ENCODE measurements at places on chromosomes 1 and 21.

DNA sequence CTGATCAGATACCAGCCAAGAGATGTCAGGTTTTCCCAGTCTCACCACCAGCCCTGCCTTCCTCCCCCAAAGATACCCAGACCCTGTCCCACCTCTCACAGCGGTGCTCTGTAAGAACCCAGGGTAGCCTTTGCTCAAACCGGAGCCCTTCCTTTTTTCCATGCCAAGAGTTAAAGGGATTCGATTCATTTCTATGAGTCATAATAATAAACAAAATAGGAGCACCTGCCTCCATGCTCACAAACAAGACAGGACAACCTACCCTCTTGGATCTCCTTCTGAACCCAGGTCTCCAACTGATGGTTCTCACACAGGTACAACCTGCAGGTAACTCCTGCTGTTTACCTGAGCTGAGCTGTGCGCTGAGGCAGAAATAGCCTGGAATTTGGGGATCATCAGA lies 5.9 kb upstream of the ATP1A2 start:
- DNase-seq, result no peak

- DNase-seq, result no peak
Measured at GRCh38 chr1:210764536-210764935, 369.4 kb downstream of the KCNH1 start.

DNA sequence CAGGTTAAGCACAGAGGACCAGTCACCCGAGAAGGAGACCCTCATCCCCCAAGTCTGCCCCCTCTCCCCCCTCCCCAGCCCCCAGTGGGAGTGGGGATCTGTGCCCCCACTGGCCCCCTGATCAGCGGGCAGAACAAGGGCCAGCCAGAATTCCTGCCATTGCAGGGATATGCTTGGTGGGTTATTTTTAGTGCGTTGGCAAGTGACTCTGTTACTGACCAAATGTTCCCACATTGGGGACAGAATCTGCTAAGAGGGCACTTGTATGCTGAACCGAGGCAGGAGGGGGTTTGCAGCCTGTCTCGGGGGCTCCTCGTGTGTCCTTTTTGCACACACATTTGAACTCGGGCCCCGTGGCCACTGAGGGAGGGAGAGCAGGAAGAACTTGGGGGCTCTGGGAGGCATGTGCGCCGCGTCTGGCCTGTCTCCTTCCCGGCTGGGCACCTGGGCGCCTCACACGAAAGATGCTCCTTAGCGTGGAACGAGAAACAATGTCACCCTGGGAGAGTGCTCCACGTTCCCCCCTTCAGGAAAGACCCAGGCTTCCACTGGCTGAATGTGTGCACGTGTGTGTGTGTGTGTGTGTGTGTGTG lies 66.4 kb upstream of the CASZ1 start:
- DNase-seq, result no peak

DNA sequence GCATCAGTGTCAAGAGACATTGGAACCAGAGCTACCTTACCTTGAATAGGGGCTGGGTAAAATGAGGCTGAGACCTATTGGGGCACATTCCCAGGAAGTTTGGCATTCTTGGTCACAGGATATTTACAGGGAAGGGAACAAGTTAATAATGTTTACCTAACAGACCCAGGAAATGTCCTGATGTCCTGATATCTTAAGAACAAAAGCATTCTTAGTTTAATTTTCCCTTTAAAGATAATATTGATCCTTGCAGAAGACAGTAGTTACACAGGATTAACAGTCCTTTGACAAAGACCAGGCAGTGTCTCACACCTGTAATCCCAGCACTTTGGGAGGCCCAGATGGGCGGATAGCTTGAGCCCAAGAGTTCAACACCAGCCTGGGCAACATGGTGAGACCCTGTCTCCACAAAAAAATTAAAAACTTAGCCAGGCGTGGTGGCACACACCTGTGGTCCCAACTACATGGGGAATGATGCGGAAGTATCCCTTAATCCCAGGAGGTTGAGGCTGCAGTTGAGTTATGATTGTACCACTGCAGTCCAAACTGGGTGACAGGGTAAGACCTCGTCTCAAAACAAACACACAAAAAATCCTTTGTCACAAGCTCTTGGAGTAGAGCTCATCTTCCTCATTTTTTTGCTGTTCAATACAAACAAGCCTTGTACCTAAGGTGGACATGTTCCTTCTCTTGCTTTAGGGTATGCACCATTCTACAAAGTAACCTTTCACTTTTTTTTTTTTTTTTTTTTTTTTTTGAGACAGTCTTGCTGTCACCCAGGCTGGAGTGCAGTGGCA lies 1.3 kb upstream of the TOMM20 start:
- DNase-seq, result no peak

DNA sequence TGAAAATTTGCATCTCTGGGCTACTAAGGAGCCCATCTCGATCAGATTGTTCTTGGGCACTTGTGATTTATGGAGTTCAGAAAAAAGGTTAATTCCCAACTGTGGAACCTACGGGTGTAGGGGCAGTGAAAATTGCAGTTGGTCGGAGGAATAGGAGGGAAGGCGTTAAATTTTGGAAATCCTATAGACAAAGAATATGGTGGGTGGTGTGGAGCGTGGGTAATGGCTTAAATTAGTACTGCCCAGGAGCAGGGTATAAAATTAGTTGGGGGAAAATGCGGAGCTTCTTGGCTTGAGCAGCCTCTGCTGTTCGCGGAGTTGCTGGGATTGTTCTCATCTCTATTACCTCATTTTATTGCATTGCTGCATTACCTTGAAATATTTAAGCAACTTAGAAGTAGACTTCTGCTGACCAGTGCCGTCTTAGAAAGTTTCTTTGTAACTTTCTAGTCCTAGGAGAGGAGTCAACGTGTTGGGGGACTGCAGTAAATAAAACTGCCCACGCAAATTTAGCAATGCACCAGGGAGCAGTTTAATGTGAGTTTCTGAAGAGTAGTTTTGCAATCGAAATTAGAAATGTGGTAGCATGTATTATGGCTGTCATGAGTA lies 514 bp downstream of the S1PR1 start:
- no peak for DNase-seq

GRCh38 chr1:33623811-33624210 lies 151.4 kb downstream of the ZSCAN20 start:
- DNase-seq, result no peak

DNA sequence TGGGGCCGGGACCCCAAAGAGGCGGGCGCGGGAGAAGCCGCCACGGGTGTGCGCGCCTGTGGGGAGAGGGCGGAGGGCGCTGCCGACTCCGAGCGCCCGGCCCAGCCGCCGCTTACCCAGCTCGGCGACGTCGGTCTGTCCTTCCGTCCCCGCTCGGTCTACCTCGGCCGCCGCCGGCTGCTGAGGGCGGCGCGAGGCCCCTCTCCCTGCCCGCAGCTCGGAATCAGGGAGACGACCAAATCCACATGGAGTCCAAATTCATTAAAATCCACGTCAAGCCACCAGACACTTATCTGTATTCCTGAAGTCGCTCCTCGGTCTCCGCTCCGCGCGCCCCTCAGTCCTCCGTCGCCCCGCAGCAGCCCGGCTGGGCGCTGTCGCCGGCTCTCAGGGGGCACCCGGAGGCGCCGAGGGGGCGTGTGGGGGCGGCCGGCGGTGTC lies 637 bp downstream of the PLXNA2 start:
- DNase-seq, result no peak

GRCh38 chr1:100959502-100960060 lies 63.7 kb downstream of the SLC30A7 start:
- DNase-seq, result no peak

GRCh38 chr1:58746757-58747156 lies 37.1 kb downstream of the JUN start:
- DNase-seq, result no peak

DNA sequence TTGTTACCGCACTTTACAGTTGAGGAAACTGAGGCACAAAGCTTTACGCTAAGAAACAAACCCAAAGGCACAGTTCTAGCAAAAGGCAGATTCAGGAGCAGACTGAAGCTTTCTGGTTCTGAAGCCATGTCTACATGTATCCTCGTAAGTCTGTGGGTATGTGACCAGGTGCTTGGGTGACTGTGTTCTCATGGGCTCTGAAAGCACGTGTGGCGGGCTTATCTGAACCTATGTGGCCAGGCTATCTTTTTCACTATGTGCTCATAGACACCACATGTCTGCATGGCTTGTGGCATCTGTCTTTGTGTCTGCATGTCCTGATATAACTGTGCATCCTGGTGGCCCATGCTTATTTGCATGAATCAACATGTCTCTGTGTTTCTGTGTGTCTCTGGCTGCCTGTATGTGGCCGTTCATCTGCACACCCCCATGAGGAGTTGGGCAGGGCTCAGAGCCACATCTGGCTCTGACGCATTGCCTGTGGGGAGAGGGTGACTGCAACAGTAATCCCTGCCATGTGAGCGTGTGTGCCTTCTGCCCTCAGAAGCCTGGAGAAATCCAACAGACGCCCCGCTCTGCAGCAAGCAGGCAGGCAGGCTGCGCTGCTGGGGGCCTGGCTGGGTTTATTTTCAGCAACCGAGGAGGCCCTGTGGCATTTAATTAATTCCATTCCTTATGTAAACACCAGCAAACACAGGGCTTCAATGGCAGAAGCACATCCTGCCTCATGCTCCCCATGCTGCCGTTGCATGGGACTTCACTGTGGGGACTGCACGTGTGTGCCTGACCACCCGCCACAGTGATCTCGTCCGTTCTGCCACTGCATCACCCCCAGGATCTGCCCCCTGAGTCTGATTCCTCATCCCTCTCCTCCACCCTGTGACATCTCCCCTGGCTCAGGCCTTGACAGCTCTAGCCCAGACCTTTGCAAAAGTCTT lies 115.4 kb downstream of the TRABD2B start:
- no peak for DNase-seq

GRCh38 chr21:43355266-43355924 lies 71.5 kb downstream of the SIK1 start:
- no peak for DNase-seq

Measured in hematopoietic multipotent progenitor cell treated with erythropoietin and hydrocortisone succinate and interleukin-3 and kit ligand, for 17 days (in vitro differentiated cells).